ENCODE measurements at places on chromosomes 13 and 19.

DNA sequence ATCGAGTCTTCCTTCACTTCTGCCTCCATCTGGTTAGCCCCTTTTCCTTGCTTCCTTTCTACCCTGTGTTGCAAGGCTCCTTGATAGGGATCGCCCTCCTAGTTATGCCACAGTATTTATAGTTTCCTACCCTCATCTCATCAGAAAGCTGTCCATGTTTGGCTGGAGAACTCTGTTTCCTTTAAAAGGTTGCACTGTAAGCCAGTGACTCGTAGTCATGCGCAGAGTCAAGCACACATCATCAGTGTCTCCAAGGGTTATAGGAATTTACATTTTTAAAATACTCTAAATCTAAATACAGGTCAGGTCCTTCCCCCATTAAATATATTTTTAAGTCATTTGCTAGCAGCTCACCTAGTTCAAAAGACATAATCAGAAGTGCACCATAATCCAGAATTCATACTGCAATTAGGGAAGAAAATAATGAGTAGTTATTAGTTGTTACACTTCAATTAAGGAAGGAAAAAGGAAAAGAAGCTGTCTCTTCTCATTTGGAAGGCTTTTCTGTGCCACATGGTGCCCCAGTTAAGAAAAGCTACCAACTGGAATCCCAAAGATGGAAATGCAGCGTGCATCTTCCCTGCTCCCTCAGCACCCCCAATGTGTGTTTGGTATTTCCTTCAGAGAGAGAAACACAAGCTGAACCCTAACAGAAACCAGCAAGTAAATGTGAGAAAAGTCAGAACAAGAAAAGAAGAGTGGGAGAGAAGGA is 81.0 kb downstream of the GPR12 start:
- DNase-seq: no peak

GRCh38 chr13:23578411-23579071 is 8.3 kb downstream of the TNFRSF19 start:
- DNase-seq: peak; percentile 32

GRCh38 chr19:40800997-40801377 is 2.0 kb downstream of the EGLN2 start:
- no peak for DNase-seq

GRCh38 chr19:10952809-10953208 is 8.0 kb upstream of the SMARCA4 start:
- no peak for DNase-seq

DNA sequence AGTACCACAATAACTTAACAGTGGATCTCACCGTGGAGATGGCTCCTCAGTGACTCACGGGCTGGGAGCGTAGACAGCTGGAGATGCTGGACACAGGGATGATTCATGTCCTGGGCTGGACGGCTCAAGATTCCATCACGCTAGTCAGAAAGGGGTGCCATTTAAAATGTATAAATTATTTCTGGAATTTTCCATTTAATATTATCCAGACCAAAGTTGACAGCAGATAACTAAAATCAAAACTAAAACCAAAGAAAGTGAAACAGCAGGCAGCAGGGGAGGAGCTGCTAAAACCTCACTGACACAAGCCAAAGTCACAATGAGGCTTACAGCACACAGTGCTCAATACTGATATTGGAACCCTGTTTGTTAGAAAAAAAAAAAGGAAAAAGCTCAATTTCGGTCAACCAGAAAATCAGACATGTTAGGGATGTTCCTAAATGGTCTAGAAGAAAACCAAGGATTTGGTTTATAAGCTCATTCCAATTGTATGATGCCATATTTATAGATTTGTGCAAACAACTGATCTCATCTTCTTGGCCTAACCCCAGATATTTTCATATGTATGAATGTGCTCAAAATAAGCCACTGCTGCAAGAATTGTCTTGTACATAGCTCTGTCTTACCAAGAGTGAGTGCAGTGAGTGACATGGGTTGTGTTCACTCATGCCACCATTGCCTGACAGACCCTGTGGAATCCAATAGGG is 111.8 kb downstream of the SACS start:
- DNase-seq: no peak

- no peak for DNase-seq
These were observed 13.0 kb downstream of the CYP2S1 start for GRCh38 chr19:41205995-41206394.

DNA sequence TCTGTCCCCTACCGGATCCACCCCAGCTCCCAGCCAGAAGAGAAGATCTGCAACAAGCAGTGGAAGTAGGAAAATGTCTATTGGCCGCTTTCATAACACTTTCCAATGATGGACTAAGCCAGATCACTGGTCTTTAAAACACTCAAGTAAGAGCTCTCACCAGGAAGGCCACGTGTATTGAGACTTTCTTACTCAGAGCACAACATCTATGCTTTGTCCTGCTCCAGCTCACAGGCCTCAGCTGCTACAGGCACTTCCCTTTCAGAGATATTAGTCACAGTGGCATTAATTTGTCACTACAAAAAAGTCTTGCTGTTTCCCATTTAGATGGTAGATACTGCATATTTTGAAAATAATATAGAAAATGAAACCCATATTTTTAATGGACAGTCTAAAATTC is 164.2 kb downstream of the ABCC4 start:
- DNase-seq: no peak

DNA sequence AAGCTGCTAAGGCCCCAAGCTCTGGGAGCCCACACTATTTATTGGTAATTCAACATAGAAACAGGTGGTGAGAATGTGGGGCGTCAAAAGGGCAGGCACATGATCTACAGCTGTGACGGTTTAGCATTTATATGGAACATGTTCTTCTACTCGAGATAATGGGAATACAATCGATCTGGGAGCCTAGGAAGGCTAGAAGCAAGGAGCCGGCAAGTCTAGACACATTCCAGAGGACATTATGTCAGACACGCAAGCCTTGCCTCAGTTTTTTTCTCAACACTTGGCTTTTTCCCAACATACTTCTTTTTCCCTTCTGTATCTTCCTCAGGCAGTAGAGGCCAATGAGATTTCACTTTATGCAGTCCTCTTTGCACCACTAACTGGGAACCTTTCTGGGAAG is 315.7 kb upstream of the SLITRK5 start:
- no peak for DNase-seq

DNA sequence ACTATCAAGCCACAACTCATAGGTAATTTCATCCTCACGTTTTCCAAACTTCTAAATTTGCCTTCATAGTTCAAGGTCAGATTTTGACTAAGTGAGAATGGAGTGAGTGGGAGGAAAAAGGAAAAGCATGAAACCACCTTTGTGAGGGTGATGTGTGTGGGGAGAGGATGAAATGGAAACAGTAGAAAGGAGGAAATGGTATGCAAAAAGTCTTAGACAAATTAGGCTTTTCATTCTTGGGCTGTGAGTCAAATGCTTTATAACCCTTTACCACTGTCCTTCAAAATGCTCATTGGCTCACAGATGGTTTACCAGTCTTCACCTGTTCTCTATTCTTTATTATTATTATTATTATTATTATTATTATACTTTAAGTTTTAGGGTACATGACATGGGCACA is 127.2 kb downstream of the RAP2A start:
- no peak for DNase-seq

- DNase-seq: no peak
These were observed 152.2 kb downstream of the DCT start for GRCh38 chr13:94327318-94327717.

GRCh38 chr19:2271234-2272103 is 10.5 kb downstream of the PEAK3 start:
- DNase-seq: no peak

DNA sequence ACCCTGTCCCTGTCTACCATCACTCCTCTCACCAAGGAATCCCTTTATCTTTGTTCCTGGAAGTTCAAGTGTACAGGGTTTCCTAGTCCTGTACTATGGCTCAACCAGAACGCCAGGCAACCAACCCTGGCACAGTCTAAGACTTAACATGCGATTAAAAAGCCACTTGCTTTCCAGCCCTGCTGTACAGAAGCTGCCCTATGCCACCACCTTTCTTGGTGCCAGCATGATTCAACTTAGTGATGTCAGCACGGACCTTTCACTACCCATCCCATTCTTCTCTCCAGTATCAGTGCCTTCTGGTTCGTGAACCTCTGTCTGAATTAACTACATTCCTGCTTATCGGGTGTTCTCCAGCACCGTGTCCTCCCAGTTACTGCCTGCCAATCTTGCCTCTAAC is 151.1 kb downstream of the KLF12 start:
- no peak for DNase-seq

DNA sequence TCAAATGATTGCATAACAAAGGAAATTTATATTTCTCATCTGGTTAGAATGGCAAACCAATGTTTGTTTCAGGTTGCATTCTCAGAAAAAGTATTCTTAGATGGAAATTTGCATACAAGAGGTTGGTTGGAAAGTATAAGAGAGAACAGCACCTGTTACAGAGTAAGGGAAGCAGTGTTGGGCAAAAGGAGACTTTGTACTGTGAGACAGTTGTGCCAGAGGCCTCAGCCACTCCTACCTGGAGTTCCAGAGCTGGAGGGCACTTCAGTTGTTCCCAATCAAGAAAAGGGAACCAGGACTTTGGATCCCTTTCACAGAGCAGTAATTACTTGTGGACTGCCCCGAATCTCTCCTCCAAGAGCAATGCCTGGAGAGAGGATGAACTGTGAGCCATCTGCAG is 81.8 kb downstream of the SPRY2 start:
- DNase-seq: no peak

- DNase-seq: no peak
These were observed 327.3 kb downstream of the ATP8A2 start for GRCh38 chr13:25699056-25699455.

- peak; percentile 51 for DNase-seq
These were observed 47.0 kb upstream of the RAP2A start for GRCh38 chr13:97386801-97387484.

DNA sequence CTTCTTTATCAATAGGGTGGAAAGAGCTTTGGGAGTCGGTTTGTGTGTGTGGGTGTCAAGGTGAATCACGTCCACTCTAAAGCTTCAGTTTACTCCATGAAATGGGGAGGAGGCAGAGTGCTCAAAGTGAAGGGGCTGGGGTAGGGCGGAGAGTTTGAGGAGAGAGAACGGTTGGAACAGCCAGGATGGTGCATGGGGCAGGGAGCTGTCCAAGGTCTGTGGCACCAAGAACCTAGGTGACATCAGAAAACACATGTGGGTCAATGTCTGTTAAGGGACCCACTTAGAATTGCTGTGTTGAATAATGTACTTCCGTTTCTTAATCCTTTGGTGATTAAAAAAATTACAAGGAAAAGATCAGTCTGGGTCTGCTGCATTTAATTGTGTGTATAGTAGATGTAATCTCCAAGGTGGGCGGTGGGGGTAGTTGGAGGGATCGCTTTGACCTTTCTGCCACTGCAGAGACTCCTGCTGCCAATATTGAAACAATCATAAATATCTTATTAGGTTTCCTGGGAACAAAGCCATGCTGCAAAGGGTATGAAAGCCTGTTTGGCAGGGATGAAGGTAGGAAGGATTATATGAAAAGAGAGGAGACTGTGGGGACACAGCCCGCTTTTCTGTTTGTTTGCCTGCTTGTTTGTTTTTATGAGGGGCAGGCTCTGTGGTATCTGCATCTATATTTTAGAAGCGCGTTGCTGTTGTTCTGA is 122.3 kb downstream of the ATP8A2 start:
- no peak for DNase-seq

DNA sequence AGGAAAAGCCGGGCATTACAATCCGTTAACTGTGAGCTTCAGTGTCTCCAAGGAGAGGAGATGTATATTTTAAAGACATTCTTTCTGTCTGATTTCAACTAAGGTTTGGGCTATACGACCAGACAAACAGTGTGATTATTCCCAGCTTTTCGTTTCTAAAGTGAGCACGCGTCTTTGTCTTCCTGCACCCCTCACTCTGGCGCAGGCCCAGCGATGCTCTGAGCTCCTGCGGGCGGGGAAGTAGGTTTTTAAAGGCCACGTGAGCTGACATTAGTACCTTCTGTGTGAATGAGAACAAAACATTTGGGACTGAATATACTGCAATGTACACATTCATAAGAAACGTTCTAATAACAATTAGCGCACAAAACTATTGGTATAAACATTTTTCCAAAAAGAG is 15.3 kb upstream of the RANBP3 start:
- no peak for DNase-seq

GRCh38 chr13:51549050-51549449 is 35.2 kb upstream of the WDFY2 start:
- no peak for DNase-seq

DNA sequence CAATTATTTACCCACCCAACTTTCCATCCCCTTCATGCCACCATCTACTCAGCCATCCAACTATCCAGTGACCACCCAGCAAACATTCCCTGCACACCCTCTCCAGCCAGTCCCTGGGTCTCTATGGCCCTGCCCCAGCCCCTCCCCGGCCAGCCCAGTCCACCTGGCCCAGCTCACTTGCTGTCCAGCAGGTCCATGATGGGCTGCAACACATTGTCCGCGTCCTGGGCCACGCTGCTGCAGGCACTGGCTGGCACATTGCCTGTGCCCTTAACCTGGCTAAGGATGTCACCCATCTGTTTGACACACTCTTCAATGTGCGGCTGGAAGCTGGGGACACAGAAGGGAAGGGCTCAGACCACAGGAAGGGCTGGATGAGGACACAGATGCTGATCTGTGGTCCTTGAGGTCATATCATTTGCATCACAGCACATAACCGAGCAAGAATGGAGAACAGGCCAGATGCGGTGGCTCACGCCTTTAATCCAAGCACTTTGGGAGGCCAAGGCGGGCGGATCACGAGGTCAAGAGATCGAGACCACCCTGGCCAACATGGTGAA is 61.6 kb downstream of the UNC13A start:
- no peak for DNase-seq

DNA sequence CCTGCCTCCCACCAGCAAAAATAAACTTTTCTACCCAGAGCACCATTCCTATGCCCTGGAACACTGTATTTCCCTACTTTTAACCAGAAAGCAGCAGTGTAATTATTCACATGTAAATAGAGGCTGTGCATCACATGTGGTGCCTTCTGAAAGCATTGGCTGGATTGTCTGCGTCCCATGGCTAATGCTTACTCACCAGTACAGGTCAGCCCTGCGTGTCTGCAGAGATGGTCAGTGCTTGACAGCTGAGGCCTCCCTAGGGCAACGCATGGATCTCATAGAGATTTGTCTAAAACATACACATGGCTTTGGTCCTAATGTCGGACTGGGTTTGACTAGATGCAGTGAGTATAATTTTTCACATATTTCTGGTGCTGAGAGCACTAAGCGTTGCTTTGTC is 64.2 kb downstream of the DPY19L3 start:
- no peak for DNase-seq

DNA sequence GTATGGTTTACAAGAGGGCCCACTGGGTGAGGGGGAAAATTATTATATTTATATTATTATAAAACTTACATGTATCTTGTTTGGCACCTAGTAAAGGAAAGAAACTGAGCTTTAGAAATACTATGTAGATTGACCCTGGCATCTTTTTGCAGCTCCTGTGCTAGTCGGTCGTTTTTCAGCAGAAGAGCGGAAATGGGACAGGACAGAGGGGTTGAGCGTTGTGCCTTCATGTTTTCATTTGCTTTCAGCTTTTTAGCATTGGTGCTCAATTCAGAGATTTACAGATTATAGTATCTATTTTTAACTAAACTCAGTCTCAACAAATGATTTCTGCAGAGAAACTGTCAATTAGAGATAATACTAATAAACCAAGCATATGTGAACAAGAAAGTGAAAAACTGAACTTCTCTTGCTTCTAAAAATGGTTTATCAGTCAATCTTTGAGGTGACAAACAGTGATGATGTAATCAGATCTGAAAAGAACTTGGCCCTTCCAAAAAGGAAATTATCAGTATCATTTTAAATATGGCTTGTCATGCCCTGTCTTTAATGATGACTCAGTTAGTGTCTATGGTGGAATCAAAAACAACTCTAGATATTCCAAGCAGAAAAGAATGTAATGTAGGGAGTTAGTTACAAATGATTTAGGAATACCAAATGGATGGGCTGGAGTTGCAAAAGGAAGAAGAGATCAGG is 56.9 kb upstream of the KCTD4 start:
- DNase-seq: no peak
